ENCODE measurements at places on chromosomes 3 and 15.

GRCh38 chr3:17765819-17766472 is 23.5 kb upstream of the TBC1D5 start:
- DNase-seq: no peak

- DNase-seq: no peak
Observed at GRCh38 chr3:197149-197827, 725 bp downstream of the CHL1 start.

- DNase-seq: no peak
Observed at GRCh38 chr15:34065941-34066340, 26.9 kb upstream of the AVEN start.

GRCh38 chr3:159273608-159274007 is 471.8 kb downstream of the MFSD1 start:
- peak; percentile 43 for DNase-seq

DNA sequence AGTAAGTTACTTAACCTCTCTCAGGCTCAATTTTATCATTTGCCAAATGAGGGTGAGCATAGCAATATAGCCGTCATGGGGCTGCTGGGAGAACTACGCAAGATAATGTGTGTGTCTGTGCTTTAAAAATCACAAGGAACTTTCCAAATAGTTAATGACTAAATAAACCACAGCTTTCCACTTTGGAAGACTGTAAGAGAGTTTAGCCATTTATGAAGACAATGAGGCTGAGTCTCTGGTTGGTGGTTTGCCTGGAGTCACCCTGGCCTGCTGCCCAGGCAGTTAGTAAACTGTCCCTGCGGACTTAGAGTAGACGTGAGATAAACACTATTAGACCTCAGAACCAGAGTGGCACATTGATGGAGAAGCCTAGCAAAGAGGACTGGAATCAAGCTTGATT is 357.7 kb downstream of the CLSTN2 start:
- DNase-seq: no peak

DNA sequence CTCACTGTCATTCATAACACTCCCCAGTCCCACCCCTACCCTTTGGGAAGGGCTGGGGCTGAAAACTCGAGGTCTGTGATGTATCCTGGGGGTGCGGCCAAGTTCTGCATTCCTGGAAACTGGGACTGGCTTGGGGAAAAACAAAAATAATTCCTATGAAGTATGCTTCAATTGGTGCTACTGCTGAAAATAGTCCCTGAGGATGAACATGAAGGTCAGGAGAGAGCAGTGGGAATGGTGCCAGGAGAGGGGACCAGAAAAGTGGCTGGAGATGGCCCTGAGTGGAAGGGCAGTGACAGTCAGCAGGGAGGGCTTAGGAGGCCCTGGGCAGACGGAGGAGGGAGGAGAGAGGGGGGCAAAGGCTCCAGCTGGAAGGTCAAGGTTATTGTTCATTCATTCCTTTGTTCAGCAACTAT is 4.8 kb upstream of the ISLR start:
- DNase-seq: no peak

- DNase-seq: peak; percentile 5
Observed at GRCh38 chr15:76059320-76060117, at the start of gene TMEM266. Gene TMEM266, plus strand, starts transcription at chr15:76059985. Its CDS starts 74,279 bp downstream, at chr15:76134264.

GRCh38 chr3:121985846-121986245 is 36.2 kb downstream of the ILDR1 start:
- no peak for DNase-seq

- no peak for DNase-seq
Observed at GRCh38 chr15:79844221-79844620, 52.6 kb downstream of the MTHFS start.

GRCh38 chr3:97975466-97975865 is 3.2 kb upstream of the RIOX2 start:
- DNase-seq: no peak

- DNase-seq: peak; percentile 95
Observed at GRCh38 chr3:49469936-49470713, at the start of gene DAG1. Gene DAG1, plus strand, starts transcription at chr3:49470267. Its CDS starts 40,268 bp downstream, at chr3:49510535.

- no peak for DNase-seq
Observed at GRCh38 chr3:177195242-177195991, 1.9 kb downstream of the TBL1XR1 start.

DNA sequence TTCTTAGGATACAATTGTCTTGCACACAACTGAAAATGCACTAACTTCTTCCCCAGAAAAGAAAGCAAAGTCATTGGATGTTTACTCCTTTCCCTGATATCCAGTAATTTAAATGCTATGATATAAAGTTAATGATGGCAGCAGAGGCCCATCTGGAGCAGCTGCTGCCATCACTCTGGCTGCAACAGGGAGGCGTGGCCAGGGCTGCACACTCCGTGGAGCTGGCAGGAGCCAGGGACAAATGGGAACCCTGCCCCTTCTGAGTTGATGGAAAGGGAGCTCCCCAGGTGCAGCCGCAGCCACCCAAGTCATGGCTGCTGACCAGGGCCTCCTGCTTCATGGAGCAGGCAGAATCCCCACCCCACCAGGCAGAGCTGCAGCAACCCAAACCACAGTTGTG is 72.6 kb upstream of the ALDH1A3 start:
- no peak for DNase-seq

DNA sequence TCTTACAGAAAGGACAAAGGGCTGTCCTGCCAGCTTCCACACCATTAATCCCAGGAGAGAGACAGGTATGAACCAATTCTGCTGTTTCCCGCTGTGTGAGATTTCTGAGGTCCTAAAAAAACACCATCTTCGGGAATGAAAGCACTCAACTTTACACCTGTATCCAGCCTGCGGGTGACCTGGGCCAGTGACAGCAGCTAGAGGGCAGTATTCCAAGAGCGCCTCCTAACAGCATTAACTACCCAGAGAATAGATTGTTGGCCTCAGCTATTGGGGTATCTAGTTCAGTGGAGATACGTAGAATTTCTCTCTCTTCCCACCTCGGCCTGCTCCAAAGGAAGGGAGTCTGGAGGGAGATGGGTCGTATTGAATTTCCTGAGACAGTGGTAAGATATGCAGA is 55.1 kb downstream of the WDR76 start:
- DNase-seq: no peak

- peak; percentile 11 for DNase-seq
Observed at GRCh38 chr3:67386451-67386850, 268.0 kb downstream of the SUCLG2 start.

DNA sequence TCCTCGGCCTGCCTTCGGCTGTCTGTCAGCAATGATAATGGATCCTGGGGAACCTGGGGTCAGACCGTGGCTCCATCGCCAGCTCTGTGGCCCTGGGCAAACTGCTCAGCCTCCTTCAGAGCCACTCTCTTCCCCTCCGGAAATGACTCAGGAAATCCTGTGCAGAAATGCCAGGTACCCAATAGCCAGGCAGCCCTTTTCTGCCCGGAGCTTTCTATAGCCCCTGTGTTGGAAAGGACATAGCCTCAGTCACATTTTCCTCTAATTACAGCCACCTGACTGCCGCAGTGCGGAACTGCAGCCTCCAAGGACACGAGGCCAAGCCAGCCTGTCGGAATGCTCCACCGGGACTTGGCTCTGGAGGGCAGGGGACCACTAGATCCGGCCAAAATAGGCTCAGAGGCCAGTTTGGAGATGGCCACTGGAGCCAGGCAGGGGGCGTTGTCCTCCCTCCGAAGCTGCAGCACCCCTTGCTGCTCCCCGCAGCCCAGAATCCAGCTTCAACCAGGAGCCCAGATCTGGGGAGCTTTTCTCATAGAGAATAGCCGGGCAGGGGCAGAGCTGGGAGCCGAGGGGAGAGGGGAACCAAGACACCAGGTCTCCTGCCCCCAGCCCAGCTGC is 11.6 kb upstream of the ZXDC start:
- no peak for DNase-seq

- no peak for DNase-seq
Observed at GRCh38 chr3:153163756-153164550, 1.9 kb downstream of the RAP2B start.

- no peak for DNase-seq
Observed at GRCh38 chr3:132638706-132639105, 20.9 kb downstream of the ACAD11 start.

DNA sequence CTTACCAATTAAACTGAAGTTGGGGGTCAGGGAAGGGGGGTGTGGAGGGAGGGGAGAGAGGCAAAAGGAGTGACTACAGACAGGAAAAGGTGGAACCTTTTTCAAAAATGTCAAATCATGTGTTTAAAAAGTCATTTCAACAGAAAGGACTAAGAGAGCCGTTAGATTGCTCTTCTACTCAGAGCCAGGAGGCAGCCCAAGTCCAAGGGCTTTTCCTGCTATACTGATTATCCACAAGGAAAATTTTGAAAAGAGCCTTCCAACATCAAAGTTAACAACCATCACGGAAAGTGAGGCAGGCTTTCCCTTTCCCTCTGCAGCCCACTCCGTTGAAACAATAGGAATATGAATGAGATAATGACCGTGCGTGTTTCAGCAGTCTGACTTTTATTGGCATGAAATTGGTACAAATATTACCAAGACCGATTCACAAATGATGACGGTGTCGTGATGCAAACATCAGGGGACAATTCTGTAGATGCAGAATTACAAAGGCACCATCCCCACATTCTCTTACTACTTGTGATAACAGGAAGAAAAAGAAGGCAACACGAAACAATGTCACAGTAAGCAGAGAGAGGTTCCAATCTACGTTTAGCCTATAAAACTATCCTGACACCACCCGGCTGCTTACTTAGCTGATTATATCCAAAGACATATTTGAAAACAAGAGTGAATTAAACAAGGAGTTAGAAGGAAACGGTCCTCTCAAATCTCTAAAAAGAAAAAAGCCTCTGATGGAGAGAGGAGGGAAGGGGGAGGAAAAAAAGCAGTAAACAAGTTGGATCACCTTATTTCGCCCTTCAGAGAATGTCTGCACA is 453.7 kb downstream of the FOXP1 start:
- DNase-seq: peak; percentile 60

DNA sequence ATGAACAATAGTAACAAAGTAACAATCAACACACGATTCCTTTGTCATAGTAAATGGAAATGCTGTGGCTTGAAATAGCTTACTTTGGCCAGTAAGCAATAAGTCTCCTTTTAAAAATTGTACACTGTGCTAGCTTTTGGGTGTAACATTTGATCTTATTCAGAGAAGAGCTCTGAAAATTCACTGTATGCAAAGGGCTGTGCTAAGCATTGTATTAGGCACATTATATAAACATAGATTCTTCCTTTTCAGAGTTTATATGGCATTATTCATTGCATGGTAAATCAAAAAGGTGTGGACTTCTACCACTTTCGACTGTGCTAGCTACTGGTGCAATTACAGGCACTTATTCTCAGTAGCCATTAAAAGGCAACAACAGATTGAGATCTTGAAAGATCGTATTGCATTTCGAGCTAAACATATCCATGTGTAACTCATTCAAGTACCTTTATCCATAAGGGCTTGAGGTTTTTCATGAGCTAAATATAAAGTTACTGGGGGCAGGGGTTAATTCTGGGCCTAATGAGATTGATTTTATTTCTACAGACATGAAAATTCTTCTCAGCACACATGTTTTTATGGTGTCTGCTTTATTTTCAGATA is 246.8 kb downstream of the NR1D2 start:
- no peak for DNase-seq

DNA sequence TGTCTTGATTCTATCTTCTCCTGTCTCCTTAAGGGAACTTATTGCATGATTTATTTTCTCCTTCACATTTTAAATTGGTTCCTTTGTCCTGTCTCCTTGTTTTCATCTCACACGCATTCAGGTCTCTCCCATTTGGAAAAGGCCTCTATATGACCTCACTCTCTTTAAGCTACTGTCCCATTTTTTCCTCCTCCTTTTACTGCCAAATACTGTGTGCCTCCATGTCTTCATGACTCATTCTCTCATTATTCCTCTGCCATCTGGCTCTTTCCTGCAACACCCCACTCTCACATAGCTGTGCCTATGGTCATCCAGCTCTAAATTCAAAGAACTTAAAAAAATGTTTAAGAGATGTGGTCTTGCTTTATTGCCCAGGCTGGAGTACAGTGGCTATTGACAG is 48.0 kb downstream of the TYRO3 start:
- DNase-seq: peak; percentile 97

DNA sequence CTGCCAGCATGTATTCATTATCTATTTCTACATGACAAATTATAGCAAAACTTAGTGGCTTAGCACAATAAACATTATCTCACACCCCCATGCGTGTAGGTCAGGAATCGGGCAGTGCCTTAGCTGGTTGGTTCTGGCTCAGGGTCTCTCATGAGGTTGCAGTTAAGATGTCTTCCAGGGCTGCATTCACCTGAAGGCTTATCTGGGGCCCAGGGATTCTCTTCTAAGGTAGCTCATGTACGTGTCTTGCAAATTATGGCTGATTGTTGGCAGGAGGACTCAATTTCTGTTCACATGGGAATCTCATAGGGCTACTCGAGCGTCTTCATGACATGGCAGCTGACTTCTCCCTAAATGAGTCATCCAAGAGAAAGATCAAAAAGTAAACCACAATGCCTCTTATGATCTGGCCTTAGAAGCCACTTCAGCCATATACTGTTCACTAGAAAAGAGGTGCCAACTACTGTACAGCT is 42.9 kb upstream of the TSC22D2 start:
- DNase-seq: peak; percentile 84

- DNase-seq: no peak
Observed at GRCh38 chr15:37291920-37292319, 191.6 kb upstream of the MEIS2 start.

GRCh38 chr3:126765187-126766069 is 61.4 kb downstream of the CHCHD6 start:
- DNase-seq: no peak

GRCh38 chr15:91919014-91919534 is 65.6 kb downstream of the SLCO3A1 start:
- no peak for DNase-seq

- no peak for DNase-seq
Observed at GRCh38 chr15:101047301-101047781, 128.2 kb downstream of the LRRK1 start.

- DNase-seq: peak; percentile 43
Observed at GRCh38 chr3:126034481-126035361, 49.2 kb downstream of the SLC41A3 start.

All from IMR-90 (cell line).